ENCODE measurements at places on chromosomes 7 and 10.

DNA sequence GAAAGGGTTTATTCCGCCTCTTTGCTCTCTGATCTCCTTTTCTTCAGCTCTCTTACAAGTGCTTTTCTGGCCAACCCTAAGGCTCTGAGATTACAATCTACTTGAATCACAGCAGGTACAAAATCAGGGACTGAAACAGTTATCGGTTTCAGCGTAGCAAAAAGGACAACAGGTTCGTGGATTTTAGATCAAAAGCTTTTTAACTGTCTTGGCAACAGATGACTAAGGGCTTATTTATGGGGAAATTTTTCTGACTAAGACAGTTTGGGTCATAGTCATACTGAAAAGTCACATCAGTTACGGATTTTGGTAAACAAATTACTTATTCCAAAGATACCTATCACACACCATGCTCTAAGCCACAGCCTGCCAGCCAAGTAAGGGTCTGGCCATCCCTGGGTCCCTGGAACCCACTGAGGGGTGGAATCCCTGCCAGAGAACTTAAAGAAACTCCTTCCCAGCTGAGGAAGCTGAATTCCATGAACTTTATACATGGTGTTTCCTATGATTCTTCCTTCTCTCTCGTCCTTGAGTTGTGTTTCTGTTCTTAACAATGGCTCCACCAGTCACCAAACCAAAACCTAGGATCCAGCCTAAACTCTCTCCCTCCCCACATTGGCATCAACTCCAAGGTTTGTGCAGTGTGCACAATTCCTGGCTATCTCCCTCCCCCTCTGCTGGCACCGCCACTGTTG lies 169.3 kb downstream of the FAM107B start:
- DNase-seq: peak; percentile 29

DNA sequence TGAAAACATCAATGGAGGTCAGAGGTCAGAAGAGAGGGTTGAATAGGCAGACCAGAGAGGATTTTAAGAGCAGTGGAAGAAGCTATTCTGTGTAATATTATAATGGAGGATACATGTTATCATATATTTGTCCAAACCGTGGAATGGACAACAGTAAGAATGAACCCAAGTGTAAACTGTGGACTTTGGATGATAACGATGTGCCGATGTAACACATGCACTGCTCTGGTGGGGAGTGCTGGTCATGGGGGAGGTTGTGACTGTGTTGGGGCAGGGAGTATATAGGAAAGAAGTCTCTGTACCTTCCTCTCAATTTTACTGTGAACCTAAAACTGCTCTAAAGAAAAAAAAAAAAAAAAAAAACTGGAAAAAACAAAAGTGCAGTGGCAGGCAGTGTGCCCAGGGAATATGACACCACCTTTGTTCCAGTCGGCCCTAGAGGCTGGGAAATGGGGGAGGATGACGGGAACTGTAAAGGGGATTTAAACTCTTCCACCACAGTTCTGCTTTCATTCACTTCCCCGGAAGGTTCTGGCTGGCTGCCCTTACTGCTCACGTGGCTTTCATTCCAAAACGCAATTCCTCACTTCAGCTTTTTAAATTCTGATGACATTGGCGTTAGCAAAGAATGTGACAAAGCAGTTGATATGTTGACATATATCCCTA lies 113.7 kb upstream of the ANKRD1 start:
- no peak for DNase-seq

- DNase-seq: no peak
Observed at GRCh38 chr7:149855361-149856305, 17.5 kb downstream of the ZNF862 start.

DNA sequence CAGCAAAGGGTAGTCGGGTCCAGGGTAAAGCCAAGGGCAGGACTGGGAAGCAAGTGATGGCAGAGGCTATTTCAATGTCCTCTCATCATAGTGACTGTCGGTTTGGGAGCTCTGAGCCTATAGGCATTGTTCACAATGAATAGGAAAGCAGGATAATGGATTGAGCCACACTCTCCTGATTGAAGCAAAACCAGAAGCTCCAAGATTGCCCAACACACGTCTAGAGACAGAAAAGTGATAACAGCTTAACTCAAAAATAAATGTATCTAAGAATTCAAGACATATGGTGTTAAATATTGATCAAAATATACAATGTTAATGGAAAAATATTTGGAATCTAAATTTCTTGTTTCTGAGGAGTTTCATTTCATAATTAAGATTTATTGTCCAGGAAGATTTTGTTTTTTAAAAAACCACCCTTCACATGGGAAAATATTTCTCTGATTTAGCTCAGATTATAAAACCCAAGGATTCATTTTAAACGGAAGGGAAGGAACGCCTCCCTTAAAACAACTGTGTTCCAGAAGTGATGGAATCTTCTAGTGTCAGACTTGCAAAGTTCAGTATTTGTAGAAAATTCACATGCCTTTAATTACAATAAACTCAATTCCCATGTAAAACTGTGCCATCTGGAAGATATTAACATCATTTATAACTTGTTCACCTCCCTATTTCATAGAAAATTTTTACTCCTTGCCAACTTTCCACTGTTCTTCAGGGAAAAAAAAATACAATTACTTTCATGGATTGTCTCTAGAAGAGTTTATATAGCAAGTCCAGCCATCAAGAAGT lies 54.5 kb downstream of the NRP1 start:
- DNase-seq: no peak

DNA sequence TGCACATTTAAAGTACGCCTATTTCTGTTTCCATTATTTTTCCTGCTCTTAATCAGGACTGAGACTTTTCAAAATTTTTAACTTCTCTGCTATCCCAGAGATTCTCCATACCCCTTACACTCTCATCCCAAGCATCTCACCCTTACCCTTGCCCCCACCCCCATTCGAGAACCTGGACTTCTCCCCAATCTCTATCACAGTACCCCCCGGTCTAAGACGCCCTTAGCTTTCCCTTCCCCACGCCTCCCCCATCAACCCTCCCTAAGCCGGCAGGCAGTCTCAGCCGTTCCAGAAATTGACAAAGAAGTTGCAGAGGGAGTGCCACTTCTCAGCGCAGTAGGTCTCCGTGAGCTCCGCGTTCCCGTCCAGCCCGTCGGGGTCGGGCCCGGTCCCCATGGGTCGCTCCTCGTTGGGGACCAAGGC lies 1.4 kb downstream of the FGFBP3 start:
- no peak for DNase-seq

DNA sequence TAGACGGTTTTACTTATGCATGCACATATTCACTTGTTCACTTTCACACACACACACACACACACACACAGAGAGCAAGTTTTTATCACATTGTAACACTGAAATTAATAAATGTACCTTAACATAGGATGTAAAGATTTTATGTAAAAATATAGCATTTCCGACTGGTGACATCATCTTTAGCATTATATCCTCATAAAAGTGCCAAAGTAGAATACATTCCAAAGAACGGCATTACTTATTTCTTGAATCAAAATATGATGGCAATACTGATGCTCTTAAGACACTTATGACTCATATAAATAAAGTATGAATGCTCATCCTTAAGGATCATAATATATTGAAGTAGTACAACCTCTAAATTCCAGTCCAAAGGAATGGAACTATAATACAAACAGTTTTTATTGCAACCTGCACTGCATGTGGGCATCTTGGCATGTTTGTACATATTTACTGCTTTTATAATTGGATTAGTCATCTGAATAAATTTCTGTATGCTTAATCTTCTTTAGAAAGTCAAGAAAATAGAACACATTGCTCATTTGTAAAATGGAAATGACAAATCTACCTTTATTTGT lies 290.0 kb upstream of the SEMA3A start:
- DNase-seq: no peak

- DNase-seq: no peak
Observed at GRCh38 chr10:109622566-109622965, 300.7 kb downstream of the XPNPEP1 start.

DNA sequence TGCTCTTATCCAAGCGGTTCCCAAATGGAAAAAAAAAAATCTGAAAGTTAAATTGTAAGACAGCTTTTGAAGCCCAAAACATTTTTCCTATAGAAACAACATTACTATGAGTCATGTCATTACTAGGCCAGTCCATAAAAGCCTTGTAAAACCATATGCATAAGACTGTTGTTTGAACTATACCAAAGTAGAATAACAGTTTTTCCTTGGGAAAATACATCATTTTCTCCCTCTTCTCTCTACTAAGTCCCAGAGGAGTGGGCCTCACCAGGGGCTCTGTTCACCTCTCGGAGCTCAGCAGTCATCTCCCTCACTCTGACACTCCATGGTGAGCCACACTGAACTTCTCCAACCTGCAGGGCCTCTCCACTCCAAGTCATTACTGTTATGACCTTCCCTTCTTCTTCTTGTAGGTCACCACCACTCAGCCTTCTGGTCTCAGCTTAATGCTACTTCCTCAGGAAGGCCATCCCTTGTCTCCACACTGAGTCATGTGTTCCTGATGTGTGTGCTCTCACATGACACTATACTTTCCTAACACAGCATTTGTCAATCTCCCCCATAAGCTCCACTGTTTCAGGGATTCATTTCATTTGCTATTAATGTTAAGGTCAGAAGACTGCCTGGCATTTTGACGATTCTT lies 32.5 kb downstream of the ZNF438 start:
- DNase-seq: peak; percentile 87

- peak; percentile 12 for DNase-seq
Observed at GRCh38 chr7:150373049-150373801, 4.6 kb downstream of the REPIN1 start.

- DNase-seq: no peak
Observed at GRCh38 chr10:115710136-115710535, 562.9 kb downstream of the GFRA1 start.

DNA sequence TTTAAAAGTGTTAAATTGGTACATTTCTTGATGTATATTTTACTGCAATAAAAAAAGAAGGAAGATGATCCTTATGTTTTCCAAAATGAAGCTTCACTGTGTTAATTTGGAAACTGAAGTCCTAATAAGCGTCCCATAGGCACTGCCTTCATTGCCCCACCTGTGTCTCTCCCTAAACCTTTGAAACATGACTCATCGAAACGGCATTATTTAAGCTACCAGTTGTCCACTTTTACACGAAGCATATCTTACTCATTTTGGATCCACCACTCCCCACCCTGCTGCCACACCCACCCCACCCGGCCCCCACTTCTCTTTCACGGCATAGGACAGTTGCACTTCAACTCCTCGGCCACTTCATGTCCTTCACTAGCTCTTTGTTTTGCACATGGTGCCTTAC lies 85.5 kb downstream of the KIAA1549 start:
- no peak for DNase-seq

DNA sequence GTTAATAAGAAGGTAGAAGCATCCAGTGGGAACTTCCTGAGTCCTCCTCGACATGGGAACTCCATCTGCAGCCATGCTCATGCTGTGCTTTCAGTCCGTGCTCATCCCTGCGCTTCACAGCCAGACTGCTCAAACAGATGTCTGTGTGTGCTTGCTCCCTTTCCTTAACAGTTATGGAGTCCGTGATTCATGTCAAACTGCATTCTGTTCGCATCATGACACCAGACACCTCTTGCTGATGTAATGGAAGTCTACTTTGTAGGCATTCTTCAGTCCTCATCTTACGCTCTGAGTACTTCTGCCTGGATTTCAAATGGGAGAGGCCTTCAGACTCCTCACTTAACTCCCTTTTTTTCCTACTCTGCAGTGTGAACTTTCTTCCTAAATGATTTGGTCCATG lies 304.9 kb downstream of the SUGCT start:
- no peak for DNase-seq

- DNase-seq: no peak
Observed at GRCh38 chr10:86071758-86072157, 294.8 kb downstream of the GRID1 start.

DNA sequence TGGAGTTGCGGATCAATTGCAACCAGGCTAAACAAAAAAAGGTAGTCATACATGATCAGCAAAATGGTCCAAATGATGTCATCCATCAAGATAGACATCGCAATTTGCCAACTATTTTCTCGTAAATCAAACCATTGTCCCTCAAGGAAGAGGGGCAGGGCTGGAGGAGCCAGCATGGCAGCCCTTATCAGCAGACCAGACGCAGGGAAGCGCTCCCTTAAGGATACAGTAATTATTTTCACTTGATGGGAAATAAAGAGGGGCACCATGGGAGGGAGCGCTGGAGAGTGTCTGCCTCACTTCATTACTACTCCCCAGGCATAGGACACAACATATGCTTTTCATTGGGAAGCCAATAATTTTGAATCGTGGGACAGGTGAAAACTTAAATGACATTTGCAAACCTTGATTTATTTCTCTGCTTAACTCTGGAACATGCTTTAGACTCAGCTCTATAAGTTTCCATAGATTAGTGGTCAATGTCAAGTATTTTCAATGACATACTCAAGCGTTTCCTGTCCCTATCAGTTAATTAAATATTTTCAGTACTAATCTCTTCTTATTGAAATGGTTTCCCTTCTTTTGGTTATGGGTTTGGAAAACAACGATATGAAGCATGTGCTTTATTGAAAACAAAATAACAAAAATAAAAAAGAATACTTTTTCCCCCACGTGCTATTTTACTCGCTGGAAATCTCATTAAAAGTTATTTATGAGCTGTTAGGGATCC lies 202.4 kb upstream of the HABP2 start:
- no peak for DNase-seq

- DNase-seq: no peak
Observed at GRCh38 chr10:69878038-69878437, 76.3 kb downstream of the COL13A1 start.

DNA sequence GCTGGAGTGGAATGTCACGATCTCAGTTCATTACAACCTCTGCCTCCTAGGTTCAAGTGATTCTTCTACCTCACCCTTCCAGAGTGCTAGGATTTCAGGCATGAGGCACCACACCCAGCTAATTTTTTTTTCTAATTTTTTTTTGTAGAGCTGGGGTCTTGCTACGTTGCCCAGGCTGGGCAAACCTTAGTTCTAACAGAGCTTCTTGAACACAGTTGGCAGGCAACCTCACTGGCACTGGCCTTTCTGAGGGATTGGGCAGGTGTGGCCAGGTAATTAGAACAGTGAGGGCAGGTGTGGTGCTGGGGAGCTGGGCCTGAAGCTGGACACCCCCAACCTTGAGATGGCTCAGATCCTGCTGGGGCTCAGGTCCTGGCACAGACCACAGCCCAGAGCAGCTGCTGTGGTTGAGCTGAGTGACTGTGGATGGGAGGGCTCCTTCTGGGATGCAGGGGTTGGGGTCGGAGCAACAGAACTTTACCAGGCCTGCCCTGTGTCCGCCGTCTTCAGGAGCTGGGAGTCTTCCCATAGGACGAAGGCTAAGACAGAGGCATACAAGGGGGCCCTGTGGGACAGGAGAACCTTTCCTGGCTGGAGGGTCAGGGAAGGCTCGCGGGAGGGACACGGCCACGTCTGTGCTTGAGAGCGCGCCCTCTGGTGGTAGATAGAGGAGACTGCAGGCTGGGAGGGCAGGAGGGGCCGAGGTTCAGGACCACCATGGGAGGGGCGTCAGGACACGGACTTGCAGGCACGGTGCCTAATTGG lies 48.2 kb downstream of the COL26A1 start:
- no peak for DNase-seq

GRCh38 chr7:2384354-2385243 lies 18.8 kb upstream of the CHST12 start:
- DNase-seq: peak; percentile 44

- no peak for DNase-seq
Observed at GRCh38 chr10:119250641-119251314, 43.4 kb downstream of the GRK5 start.

GRCh38 chr10:68517188-68517587 lies 10.1 kb downstream of the SLC25A16 start:
- DNase-seq: no peak
